ENCODE measurements at places on chromosomes 11 and 22. TPM values are rescaled to one million over a fixed set of nuclear protein-coding genes. Genes with fewer than 3 reads are reported as not detected.
A peak's percentile ranks its signal among the peaks of the same experiment; 100 is the strongest.

Gene SOX10
- 3.6 TPM for total RNA-seq

Gene ACRV1
- not detected for total RNA-seq

Gene KCNJ1
- not detected for total RNA-seq

Gene MPZL2
- total RNA-seq: 47.8 TPM

Gene GPHA2
- total RNA-seq: not detected

Gene CRYBB1
- 1.9 TPM for total RNA-seq

Gene TSGA10IP
- total RNA-seq: not detected

Gene RAB3IL1
- 21.8 TPM for total RNA-seq

Gene ADM2
- 0.15 TPM for total RNA-seq

Gene FADD
- total RNA-seq: 11.1 TPM

Gene AGBL2
- 0.44 TPM for total RNA-seq

DNA sequence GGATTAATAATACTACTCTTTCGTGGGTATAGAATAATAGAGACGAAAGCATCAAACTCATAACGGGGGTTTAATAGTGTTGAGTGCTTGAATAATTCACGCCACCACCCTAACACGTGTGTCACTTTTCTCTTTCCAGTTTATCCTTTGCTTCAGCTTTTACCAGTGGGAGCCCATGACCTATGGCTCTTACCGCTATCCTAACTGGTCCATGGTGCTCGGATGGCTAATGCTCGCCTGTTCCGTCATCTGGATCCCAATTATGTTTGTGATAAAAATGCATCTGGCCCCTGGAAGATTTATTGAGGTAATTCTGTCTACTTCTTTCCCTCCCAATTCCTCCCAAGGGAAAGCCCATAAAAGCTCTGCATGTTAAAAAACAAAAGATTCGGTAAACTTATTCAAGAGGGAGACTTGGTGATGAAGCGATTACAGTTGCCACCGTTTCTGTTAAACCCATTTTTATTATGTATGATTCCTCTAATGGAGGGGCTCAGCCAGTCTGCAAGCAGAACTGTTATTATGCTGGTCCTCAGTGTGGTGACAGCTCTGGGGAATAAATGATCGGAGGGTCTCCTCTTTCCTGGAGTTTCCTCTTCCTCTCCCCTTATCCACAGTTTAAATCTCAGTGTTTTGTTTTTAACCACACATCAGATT, 17.1 kb upstream of the NELL1 start:
- no peak for DNase-seq

DNA sequence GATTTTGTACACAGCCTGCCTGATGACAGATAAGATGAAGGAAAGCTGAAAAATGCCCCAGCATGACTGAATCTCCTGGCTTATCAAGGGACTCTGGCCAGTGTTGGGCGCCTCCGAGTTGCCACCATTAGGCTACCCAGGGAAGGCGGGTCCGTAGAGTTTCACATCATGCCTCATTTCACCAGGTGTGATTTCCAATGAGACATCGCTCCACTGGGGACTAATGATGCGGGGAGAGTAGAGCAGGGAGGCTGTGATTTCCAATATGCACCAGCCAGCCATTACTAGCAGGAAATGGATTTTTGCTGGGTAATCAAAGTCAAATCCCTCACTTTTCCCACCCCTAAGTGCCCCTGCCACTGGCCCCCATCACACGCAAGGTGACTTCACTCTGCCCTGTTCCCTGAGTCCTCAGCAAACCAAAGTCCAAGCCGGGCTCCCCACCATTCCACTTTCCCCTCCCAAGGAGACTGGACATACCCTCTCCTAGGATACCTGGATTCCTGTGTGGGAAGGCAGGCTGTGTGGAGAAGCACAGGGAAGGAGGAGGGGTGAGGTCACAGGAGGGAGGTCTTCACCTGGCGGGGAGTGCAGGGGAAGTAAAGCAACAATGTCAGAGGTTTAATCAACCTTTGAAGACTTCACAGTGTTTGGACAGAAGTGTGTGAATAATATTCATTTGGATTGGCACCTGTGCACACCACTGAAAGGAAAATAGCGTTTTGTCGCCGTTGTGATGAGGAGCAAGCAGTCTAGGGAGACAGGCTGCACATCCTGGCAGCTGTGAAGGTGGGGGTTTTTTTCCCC, 613.3 kb upstream of the CADM1 start:
- DNase-seq: no peak

GRCh38 chr22:28006271-28006670, 87.2 kb upstream of the PITPNB start:
- DNase-seq: no peak

- DNase-seq: no peak
Measured at GRCh38 chr22:30685178-30685577, 9.5 kb upstream of the OSBP2 start.

GRCh38 chr11:36010010-36010740, 66.3 kb downstream of the LDLRAD3 start:
- no peak for DNase-seq

- no peak for DNase-seq
Measured at GRCh38 chr11:33109294-33109895, 51.9 kb downstream of the CSTF3 start.

- DNase-seq: peak; percentile 65
Measured at GRCh38 chr11:130487924-130488815, 39.7 kb downstream of the ADAMTS15 start.

DNA sequence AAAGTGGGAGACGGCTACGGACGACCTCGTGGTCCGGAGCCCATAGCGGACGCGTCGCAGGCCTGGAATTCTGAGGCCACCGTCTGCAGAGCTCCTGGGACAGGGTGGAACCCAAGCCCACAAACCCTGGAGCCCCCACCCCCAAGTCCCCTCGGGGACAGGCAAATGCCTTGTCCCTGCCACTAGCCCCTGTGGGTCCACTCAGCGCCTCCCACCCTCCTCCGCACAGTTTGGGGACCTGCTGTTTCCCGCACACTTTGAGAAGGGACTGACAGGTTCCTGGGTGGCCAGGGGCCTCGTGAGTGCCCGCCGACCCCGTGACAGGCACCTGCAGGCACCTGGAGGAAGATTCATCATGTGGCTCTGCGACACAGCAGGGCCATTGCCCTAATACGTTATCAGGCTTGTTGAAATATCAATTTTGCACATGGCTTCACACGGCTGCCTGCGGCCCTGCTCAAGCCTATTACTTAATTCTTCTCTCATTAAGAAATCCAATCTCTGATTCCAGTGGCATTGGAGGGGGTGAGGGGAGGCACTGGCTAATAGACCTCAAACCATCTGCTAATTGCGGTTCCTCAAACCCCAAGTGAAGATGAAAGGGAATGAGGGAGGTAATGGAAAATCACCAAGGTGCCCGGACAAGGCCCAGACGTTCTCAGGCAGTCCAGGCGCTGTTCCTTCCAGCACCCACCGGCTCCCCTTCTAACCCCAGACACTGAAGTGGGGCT, 672.5 kb downstream of the BRD1 start:
- no peak for DNase-seq

DNA sequence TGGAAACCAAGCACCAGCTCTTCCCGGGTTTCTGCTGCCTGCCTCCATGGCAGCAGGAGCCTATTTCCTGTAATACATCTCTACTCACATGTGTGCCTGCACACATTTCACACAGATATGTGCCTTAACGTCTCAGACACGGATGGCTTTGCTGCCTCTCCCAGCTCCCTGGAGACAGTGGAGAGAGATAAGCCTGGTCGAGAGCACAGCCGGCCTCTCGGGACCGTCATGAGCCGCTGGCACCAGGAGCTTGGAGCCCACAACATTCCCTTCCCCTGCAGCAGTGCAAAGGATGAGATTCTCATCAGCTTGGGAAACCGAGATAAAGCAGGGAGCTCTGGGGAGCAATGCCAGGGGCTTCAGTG, 587.7 kb downstream of the BRD1 start:
- DNase-seq: no peak

DNA sequence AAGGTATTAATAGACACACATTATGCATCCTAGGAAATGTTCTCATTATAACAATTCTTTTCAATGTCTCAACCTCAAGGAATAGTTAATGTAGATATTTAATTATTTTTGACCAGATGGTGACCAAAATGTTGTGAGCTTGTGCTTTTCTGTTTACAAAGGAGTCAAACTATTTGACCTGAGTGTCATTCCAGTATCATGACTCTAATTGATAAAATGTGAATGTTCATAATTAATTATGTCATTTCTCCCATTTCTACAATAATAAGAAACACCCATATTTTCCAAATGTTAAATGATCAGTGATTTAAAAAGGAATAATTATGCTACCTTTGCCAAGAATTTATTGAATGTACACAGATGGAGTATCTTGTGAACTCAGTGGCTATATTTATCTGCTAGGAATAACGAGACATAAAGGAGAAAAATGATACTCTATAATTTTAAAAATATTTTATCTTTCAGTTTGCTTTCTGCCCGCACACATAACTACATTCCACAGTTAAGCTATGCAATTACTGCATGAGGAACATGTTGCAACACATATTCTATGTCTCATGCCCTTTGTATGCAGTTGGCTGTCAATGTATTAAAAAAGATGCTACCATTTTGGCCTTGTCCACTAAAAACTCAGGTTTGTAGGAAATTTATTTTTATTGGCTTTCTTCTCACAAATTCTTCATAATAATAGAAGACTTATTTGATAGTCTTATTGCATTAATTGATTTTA, 376.7 kb upstream of the CCDC179 start:
- DNase-seq: no peak

GRCh38 chr11:4187055-4187988, 92.7 kb downstream of the RRM1 start:
- DNase-seq: peak; percentile 96

DNA sequence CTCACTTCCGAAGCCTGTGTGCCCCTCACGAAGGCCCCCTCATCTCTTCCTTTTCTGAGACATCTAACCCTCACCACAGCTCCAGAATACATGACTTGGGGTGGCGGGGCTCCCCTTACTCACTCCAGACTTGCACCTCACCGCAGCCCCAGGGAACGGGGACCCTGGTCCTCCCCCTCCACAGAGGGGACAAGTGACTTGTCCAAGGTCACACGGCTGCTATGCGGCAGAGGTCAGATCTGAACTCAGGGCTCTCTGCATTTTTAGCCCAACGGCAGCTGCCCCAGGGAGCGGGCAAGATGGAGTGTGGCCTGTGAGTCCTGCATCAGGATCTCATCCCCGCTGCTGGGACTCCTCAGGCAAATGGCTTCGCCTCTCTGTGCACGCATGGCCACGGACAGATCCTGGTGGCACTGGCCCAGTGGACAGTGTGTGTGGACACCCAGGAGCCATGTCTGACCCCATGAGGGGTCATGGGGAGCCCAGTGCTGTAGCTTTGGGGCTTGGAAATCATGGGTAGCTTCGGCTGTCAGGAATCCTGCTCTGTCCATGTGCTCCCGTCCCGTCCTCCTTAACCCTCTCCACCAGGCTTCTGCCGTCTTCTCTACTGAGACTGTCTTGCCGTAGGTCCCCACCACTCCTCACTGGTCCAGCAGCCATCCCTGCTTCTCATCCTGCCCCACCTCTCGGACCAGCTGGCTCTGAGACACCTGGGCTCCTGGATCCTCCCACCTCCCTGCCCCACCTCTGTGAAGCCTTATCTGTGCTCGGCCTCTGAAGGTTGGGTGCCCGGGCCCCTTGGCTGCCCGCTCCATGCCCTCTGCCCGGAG, 48.0 kb upstream of the CARS1 start:
- no peak for DNase-seq

DNA sequence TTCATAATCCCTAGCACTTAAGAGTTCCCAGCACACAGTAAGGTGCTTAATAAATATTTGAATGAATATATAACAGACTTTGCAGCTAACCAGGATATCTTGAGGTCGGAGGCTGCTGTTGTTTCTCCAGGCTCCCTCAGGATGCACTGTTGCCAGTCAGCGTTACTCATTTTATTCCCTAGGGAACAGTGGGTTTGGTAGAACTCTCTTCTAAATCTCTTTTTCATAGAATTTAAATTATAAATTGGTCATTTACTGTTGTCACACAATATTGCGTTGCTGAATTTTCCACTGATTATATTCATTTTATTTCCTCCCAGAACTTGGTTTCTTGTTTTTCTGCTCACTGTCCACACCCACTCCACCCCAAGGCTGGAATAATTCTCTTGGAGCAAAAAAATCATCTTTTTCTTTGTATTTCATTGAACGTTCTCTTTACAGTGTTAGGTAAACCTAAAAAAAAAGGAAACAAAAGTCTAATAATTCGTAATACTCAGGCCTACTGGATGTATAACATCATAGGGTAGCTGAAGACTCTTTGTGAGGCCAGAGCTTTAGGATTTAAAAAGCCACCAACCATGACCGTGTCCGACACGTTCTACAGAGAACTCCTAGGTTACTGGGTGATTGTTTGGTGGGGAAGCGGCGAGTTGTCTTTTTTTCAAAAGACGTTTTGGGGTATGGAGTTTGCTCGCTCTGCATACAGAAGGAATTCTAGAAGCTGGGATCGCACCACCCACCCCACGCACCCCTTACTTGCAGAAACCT, 766 bp upstream of the CAPRIN1 start:
- no peak for DNase-seq

- DNase-seq: no peak
Measured at GRCh38 chr22:25114369-25115362, 85.0 kb upstream of the CRYBB3 start.

GRCh38 chr22:28268850-28269249, 349.8 kb upstream of the PITPNB start:
- no peak for DNase-seq

DNA sequence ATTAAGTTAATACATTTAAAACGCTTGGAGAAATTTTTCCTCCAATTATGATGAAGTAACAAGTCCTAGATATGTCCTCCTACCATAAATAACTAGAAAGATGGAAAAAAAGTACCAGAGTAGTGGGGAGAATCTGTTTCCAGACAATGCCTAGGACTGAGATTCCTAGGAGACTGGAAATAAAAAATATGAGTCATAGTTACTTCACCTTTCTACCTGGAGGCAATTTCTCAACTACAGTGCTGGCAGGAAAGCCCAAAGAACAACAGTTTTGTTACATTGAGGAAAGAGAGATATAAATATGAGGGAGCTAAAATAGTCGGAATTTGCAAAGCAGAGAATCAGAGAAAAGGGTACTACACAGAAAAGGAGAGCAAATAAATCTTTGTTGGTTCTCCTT, 202.1 kb upstream of the ARHGAP42 start:
- DNase-seq: no peak

DNA sequence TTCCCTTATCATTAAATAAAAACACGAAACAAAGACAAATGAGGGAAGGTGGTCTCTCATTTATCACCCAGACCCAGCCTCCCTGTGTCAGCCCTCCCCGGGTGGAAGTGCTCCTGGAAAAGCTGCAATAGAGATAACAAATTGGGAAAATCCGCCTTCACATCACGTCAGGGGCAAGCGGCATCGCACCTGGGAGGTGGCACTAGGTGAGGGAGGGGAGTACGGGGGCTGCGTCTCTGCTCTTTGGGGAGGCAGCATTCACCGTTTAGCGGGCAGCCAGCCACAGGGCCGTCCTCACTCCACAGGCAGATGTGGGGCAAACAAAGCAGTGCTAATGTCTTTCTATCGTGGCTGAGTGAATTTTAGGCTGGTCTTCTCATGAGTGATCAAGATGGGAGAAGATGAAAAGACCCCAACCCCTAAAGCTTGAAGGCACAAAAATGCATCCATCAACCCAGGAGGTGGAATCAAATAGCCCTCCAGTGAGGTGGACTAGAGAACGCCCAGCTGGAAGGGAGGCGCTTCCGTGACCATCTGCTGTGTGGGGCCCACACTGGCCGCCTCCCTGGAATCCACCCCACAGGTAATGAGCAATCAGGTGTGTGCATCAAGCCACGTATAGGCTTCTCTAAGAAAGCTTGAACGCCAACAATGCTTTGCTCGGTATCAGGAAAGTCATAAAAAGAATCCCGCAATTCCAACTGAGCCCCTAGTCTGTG, 629.5 kb downstream of the BRD1 start:
- no peak for DNase-seq

- DNase-seq: peak; percentile 48
Measured at GRCh38 chr11:2268729-2269600, 1.4 kb downstream of the ASCL2 start.

GRCh38 chr11:2002807-2003206, 5.2 kb upstream of the H19 start:
- DNase-seq: no peak

All from left cardiac atrium (tissue), 4 donors.